ENCODE measurements at places on chromosomes 13 and 19. TPM values are rescaled to one million over a fixed set of nuclear protein-coding genes. Genes with fewer than 3 reads are reported as not detected.

GRCh38 chr19:48928164-48929025 lies 5.1 kb upstream of the DHDH start:
- no peak overlapping the region for H3K4me3 ChIP-seq
- H3K36me3 ChIP-seq: no peaks in the 10 kb centered on the region
- no peaks in the 10 kb centered on the region for H3K27me3 ChIP-seq
- no peak overlapping the region for H3K27ac ChIP-seq
- peaks cover 16% of the 10 kb centered on the region for H3K4me1 ChIP-seq

DNA sequence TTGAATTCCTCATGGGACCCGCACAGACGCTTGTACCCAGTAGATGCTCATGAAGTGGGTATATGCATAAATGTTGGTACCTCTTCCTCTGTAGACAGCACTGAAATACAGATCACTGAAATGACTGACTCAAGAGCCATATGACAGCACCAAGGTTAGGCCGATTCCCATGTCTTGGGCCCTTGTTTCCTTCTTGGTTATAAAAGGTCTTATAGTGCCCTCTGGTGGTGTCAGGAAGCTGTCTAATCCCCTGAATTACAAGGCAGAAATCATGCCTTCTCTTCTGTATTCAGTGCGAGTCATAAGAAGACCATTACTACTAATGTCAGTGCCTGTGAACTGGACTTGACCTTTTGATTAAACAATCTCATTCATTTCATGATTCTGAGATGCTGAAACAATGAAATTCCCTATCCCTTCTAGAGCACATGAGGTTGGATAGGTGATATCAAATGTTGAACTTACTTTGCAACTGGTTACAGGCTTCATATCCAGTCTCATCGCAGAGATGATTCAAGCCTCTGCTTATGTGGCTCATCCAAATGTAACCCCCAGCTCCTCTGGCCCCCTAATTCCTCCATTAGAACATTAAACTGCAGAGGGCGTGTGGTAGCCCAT lies 59.7 kb downstream of the SPATA13 start:
- no peaks in the 10 kb centered on the region for H3K36me3 ChIP-seq
- no peaks in the 10 kb centered on the region for H3K27me3 ChIP-seq
- peaks cover 49% of the 10 kb centered on the region for H3K4me1 ChIP-seq
- H3K27ac ChIP-seq: no peak overlapping the region

GRCh38 chr13:43574605-43575004 lies 212.2 kb downstream of the ENOX1 start:
- H3K36me3 ChIP-seq: no peaks in the 10 kb centered on the region
- H3K27me3 ChIP-seq: no peaks in the 10 kb centered on the region
- H3K4me3 ChIP-seq: no peak overlapping the region
- peaks cover 5% of the 10 kb centered on the region for H3K4me1 ChIP-seq

Gene ZFP28
- total RNA-seq: 6.0 TPM

DNA sequence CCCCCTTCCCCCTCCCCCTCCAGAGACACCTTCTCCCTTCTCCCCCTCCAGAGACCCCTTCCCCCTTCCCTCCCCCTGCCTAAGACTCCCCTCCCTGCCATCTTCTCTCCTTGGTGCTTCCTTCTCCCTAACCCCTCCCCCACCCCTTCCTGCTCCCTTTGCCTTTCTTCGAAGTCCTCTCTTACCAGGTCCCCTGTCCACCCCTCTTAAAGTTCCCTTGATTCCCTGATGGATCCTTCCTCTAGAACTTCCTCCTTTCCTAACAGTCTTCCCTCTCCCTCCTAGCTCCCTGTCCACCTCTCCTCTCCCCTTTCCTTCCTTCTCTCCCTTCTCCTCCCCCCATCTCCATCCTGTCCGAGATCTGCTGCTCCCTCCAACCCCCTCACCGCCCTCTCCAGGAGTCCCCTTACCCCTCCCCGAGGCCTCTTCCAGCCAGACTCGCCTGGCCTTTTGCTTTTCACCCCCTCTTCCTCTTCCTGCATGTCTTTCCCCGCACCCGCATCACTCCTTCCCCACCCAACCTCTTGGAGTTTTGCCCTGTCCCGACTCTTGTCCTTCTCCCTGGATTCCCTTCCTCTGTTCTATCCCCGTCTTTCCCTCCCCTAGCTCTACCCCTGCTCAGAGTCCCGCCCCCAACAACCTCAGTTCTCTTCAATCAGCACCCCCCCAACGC lies 3.1 kb downstream of the TNFSF9 start:
- H3K4me1 ChIP-seq: peaks cover 48% of the 10 kb centered on the region
- DNase-seq: no peak
- H3K36me3 ChIP-seq: no peaks in the 10 kb centered on the region
- H3K27me3 ChIP-seq: peaks cover 44% of the 10 kb centered on the region

- no peak for DNase-seq
- H3K27ac ChIP-seq: no peak overlapping the region
- H3K4me1 ChIP-seq: peaks cover 15% of the 10 kb centered on the region
- H3K36me3 ChIP-seq: no peaks in the 10 kb centered on the region
- no peak overlapping the region for H3K4me3 ChIP-seq
- H3K27me3 ChIP-seq: no peaks in the 10 kb centered on the region
Measured at GRCh38 chr13:44153496-44153895, 220.1 kb upstream of the SERP2 start.

Gene CBLC
- not detected for total RNA-seq

- H3K27ac ChIP-seq: no peak overlapping the region
- no peaks in the 10 kb centered on the region for H3K4me1 ChIP-seq
- H3K4me3 ChIP-seq: no peak overlapping the region
- DNase-seq: no peak
- H3K36me3 ChIP-seq: no peaks in the 10 kb centered on the region
Measured at GRCh38 chr19:15498156-15498858, 10.0 kb upstream of the CYP4F22 start.

GRCh38 chr13:98473788-98474144 lies 103.1 kb downstream of the STK24 start:
- no peak overlapping the region for H3K4me3 ChIP-seq
- H3K27me3 ChIP-seq: no peaks in the 10 kb centered on the region
- DNase-seq: no peak
- H3K36me3 ChIP-seq: peaks cover 41% of the 10 kb centered on the region
- no peak overlapping the region for H3K27ac ChIP-seq

DNA sequence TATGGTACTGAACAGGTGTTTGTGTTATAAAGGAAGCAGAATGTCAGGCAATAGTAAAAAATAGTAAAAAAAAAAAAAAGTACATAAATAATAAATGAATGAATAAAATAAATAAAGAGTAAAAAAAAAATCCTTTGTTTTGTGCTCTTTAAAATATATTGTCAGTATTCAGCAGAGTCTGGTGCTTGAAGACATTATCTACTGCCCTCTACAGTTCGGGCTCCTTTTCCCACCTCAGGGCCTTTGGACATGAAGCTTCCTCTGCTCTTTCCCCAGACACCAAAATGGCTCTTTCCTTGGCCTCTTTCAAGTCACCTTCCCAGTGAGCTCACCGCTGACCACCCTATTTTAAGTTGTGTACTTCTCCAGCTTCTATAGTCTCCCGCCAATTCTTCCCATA lies 137.5 kb downstream of the TNFRSF19 start:
- no peak for DNase-seq
- no peaks in the 10 kb centered on the region for H3K27me3 ChIP-seq
- H3K27ac ChIP-seq: no peak overlapping the region
- no peaks in the 10 kb centered on the region for H3K36me3 ChIP-seq

Gene ZNF471
- 3.3 TPM for total RNA-seq

Gene LAIR2
- not detected for total RNA-seq

Gene ZNF610
- 2.5 TPM for total RNA-seq

DNA sequence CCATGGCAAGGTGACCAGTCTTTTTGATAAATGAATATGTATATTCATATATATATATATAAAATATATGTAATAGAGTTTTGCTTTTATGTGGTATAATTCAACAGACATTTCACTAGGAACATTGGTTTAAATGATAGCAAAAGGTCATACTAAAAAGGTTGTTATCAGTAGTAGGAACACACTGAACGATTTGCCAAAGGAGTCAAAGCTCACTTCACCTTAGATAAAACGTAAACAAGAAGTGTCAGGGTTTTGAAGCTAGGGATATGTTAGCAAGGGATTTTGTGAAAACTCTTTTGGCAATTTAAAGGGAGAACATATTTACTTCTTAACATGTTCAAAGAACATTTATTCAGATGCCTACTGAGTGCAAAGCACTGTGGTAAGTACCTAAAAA lies 8.0 kb upstream of the HS6ST3 start:
- peaks cover 5% of the 10 kb centered on the region for H3K27me3 ChIP-seq
- no peak overlapping the region for H3K4me3 ChIP-seq
- no peak for DNase-seq
- no peaks in the 10 kb centered on the region for H3K36me3 ChIP-seq
- H3K27ac ChIP-seq: no peak overlapping the region
- H3K4me1 ChIP-seq: no peaks in the 10 kb centered on the region
